ENCODE measurements at places on chromosomes 2 and 18. TPM values are rescaled to one million over a fixed set of nuclear protein-coding genes. Genes with fewer than 3 reads are reported as not detected.
A peak's percentile ranks its signal among the peaks of the same experiment; 100 is the strongest.

DNA sequence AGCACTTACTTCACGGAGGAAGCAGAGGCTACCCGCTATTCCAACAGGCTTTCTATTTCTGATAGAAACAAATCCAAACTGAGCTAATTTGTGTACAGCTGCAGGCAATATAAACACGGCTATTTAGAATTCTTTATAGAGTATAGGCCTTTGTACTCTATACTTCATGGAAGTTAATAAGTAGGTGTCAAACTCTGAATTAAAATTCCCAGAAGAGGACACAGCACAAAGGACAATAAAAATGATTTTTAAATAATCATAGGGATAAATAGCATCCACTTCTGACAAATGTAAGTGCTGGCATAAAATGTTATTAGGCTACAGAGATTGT lies 261.5 kb downstream of the AFF3 start:
- H3K4me1 ChIP-seq: no peaks in the 10 kb centered on the region
- no peaks in the 10 kb centered on the region for H3K36me3 ChIP-seq
- no peak overlapping the region for H3K4me3 ChIP-seq
- no peak for DNase-seq

DNA sequence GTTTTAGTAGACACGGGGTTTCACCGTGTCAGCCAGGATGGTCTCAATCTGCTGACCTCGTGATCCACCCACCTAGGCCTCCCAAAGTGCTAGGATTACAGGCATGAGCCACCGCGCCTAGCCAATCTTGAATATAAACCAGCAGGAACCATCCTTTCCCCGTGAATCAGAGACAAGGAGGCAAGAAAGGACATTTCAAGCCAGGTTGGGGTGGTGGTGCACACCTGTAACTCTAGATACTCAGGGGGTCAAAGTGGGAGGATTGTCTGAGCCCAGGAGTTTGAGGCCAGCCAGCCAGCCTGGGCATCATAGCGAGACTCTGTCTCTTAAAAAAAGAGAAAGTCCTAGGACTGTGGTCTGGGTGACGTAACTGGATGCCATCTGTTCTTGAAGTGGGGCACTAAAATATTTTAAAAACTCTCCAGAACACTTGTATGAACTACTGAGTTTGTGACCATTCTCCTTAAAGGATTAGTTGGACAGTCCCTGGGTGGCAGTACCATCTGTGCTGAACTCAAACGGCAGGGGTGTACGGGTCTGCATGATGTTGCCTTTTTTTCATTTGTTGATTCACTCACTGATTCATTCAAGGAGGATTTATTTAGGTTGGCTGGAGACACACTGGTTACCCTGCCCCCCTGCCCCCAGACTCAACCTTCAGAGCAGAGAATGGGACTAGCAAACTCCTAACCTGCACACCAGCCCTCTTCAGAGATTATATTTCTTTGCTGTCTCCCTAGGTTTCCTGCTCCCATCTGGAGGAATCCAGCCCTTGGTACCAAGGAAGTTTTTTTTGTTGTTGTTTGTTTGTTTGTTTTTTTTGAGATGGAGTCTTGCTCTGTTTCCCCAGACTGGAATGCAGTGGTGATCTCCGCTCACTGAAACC lies 2.9 kb upstream of the TLX2 start:
- no peak overlapping the region for H3K4me3 ChIP-seq
- peaks cover 19% of the 10 kb centered on the region for H3K36me3 ChIP-seq
- no peak for DNase-seq
- peaks cover 37% of the 10 kb centered on the region for H3K27me3 ChIP-seq
- peaks cover 35% of the 10 kb centered on the region for H3K4me1 ChIP-seq
- no peak overlapping the region for H3K27ac ChIP-seq

GRCh38 chr2:85785027-85785822 lies 31.4 kb downstream of the ATOH8 start:
- no peak overlapping the region for H3K4me3 ChIP-seq
- H3K4me1 ChIP-seq: no peaks in the 10 kb centered on the region
- H3K36me3 ChIP-seq: no peaks in the 10 kb centered on the region
- H3K27ac ChIP-seq: no peak overlapping the region
- DNase-seq: no peak

GRCh38 chr2:131055169-131056065 lies 37.8 kb downstream of the FAM168B start:
- no peaks in the 10 kb centered on the region for H3K27me3 ChIP-seq
- peaks cover 75% of the 10 kb centered on the region for H3K36me3 ChIP-seq
- DNase-seq: no peak
- H3K27ac ChIP-seq: peak overlapping the region; percentile 28
- peaks cover 2% of the 10 kb centered on the region for H3K4me1 ChIP-seq

DNA sequence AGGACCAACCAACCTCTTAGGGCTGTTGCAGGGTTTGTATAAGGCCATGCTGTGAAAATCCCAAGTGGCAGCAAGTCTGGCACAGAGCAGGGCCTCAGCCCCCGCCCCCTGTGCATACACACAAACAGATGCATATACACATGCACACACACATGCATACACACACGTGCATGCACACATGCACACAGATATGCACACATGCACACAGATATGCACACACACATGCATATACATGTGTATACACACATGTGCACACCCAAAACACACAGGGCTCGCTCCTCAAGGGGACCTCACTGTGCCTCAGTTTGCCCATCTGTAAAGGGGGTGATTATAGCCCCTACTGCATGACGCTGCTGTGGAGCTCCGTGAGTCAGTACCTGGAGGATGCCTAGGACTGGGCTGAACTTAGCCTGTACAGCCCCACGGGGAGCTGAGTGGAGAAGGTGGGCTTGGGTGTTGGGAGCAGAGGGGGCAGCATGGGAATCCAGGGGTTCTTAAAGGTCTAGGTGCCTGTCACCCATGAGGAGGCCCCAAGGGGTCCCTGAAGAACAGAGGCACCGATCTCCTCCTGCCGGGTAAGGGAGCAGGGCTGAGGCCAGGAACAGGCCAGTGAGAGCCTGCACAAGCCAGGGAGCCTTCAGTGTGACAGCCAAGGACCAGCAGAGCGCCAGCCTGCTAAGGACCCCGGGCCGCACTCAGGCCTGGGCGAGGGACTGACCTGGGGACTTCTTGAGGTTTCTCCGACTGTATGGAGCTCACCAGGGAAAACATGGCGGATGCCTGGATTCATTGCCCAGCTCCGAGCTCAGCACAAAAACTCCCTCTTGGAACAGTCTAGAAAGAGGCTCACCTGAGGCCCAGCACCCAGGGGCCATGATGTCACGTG lies 24.0 kb upstream of the ALPI start:
- H3K4me1 ChIP-seq: no peaks in the 10 kb centered on the region
- H3K27me3 ChIP-seq: peaks cover 1% of the 10 kb centered on the region
- no peak overlapping the region for H3K27ac ChIP-seq
- DNase-seq: no peak
- no peaks in the 10 kb centered on the region for H3K36me3 ChIP-seq
- H3K4me3 ChIP-seq: no peak overlapping the region

DNA sequence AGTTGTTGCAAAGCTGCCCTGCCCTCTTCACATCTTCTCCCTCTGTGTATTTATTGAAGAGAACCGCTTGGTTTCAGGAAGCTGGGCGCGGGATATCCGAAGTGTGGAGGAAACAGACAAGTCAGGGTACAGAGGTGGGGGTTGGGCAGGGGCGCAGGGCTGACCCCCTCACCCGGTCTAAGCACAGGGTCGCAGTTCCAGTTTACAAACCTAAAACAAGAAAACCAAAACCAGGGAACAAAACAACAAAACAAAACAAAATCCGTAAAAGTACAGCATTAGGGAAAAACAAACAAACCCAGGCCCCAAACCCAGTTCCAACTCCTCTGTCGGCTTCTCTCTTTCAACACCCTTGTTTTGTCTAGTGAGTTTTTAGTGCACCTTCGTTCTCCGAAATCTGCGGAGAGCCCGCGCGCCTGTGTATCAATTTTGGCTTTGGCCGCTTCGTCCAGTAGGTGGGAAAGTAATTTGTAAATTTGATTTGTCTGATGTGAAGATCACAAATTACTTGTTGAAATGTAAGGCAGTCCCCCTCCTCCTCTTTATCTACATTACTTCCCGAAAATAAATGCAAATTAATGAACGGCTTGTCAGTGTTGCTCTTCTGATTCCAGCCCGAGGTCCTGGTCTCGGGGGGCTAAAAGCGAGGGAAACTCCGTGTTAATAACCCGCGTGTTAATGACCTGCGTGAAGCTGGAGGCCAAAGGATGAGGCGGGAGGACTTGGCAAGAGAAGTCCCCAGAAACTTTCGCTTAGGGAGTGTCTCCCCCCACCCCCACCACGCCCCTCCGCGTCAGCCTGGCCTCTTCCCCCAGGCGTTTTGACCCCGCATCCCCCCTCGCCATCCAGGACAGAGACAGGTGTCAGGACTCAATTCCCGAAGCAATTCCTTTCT lies 6.9 kb downstream of the OTX1 start:
- no peak overlapping the region for H3K27ac ChIP-seq
- H3K4me3 ChIP-seq: no peak overlapping the region
- H3K36me3 ChIP-seq: peaks cover 3% of the 10 kb centered on the region
- H3K27me3 ChIP-seq: peaks cover 83% of the 10 kb centered on the region
- peaks cover 40% of the 10 kb centered on the region for H3K4me1 ChIP-seq
- DNase-seq: no peak

DNA sequence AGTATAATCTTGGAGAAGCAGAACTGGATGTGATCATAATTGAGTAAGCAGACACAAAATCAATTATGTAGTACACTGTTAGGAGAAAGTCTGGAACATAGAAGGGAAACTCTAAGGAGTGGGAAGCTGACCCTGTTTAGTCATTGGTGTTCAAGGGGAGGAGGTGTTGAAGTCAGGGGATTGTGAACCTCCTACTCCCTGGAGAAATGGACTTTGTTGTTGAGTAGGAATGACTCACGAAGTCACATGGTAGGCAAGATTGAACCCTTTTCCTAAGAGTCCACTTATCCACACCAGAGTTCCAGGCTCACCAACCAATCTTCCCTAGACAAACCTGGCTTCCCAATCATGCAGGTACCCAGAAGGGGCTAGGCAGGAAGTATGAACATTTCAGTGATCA lies 81.0 kb upstream of the BCL11A start:
- H3K27ac ChIP-seq: no peak overlapping the region
- peaks cover 5% of the 10 kb centered on the region for H3K27me3 ChIP-seq
- H3K4me3 ChIP-seq: no peak overlapping the region
- no peak for DNase-seq
- no peaks in the 10 kb centered on the region for H3K4me1 ChIP-seq

Gene RIOK3
- 55.4 TPM for total RNA-seq

Gene IFIH1
- 14.5 TPM for total RNA-seq

Gene HES6
- 10.2 TPM for total RNA-seq

Gene SLC38A11
- not detected for total RNA-seq
